ENCODE measurements at places on chromosomes 1 and 21.

DNA sequence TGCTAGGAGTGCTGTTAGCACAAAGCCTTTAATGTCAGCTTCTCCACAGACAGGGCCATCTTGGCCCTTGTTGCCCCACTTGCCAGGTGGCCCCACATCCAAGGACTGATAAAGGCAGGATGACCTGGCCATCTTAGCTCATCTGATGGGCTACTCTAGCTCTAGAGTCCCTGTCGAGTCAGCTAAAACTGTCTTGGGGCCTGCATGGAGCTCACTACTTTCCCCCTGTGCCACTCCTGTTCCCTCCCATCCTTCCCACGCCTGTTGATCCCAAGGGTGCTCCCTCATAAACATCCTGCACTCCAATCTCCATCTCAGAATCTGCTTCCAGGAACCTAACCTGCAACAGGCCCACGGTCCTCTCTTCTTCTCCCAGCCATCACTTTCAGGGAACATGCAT lies 652 bp upstream of the GPX7 start:
- DNase-seq, result no peak

DNA sequence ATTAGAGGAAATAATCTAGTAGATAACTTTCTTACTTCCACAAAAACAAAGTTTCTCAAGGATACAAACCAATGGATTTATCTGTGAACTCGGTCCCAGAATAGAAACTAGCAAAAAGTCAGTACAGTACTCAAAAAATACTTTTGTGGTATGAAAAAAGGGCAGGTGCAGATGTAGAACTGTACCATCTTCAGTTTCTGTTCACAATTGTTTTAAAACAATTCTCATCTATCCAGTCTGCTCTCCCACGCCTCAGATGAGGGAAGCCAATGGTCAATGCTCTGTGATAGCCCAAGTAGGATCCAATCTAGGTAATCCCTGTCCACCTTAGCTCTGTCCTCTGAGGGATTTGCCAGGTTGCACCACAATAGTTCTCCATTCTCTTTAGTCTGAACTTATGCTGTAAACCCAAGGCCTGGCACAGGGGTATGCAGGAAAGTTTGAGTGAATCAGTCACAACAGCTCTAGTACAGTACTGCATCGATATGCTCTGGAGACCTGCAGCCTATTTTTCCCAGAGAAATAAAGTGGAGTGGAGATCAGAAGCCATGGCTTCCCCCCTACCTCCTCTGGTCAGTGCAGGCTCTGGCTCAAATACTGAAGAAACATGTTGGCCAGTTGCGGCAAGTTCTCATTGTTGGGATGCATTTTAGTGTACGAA lies 1.4 kb downstream of the KTI12 start:
- no peak for DNase-seq

- DNase-seq, result no peak
Observed at GRCh38 chr1:206048582-206048981, 4.4 kb upstream of the RHEX start.

DNA sequence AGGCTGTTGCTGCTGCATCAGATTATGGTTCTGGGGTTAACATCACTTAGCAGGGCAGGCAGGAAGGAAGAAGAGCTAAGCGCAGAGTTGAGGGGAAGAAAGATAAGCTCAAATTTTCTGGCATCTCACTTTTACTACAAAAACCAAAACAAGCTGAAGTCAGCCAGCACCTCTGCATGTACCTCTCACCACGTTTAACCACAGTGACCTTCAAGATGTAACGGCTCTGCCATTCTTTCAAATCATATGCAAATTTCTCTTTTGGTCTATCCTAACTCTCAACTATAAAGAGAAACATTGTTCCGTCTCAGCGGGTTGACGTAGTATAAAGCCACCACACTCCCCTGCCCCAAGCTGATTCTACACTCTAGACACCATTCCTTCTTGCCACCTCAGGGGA lies 154.4 kb downstream of the OMA1 start:
- no peak for DNase-seq

GRCh38 chr1:197807739-197808453 lies 32.6 kb upstream of the DENND1B start:
- no peak for DNase-seq

- no peak for DNase-seq
Observed at GRCh38 chr1:97621955-97622354, 298.9 kb downstream of the DPYD start.

DNA sequence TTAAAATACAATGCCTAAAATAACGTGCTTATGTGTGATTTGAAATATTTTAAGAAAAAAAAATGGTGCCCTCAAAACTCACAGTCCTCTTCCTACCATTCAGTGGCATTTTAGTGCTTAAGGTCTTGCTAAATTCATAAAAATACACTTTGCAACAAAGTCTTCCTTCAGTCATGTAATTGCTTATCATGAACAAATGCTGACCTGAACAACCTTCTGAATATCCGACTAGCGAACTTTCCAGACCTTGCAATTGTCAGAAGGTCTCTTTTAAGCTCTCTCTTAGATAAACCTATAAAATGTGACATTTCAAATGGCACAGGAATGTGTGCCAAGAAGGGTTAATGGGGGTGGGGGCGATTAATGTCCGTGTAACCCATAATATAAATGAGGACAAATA lies 858 bp downstream of the BRINP3 start:
- no peak for DNase-seq

DNA sequence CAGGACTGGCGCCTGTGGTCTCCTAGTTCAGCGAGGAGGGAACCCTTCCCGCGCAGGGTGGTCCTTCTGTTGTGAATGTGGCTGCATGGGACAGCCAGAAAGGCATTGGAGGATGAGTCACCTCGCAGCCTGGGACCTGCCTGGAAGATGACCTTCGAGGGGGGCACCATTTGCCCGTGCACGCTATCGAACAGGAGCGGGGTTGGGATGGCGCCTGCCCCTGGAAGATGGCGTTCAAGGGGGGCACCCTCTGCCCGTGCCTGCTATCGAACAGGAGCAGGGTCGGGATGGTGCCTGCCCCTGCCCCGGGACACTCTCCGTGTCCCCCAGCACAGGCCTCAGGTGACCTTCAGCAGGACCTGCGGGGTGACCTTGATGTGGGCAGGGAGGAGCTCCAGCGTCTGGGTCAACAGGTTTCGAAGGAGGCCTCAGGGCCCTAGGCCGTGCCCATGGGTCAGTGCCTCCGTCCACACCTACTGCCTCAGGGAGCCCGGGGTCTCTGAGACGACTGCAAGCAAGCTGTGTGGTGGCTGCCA lies 1.7 kb upstream of the ACTRT2 start:
- no peak for DNase-seq

DNA sequence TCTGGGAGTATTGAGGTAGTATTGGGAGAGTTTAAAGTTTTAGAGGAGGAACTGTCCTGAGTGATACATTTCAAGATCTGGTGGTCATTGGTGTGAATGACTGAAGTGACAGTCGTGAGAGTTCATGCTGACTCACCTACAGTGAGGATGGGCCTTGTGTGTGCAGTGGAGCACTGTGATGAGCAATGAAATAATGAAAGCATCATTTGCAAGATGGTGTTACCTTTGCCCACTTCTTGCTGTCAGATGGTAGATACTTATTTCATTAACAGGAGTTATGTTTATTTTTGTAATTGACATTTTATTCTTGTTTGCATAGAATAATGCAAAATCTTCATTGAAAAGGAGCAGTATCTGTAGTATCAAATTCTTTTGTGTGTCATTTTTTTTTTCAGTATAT lies 29.0 kb downstream of the POU2F1 start:
- no peak for DNase-seq

- no peak for DNase-seq
Observed at GRCh38 chr1:113846391-113847035, 25.0 kb downstream of the PTPN22 start.

GRCh38 chr1:228309326-228310067 lies 97.1 kb downstream of the TRIM11 start:
- no peak for DNase-seq

GRCh38 chr1:219563568-219563967 lies 49.3 kb downstream of the ZC3H11B start:
- no peak for DNase-seq
